ENCODE measurements at places on chromosomes 2 and 18. TPM values are rescaled to one million over a fixed set of nuclear protein-coding genes. Genes with fewer than 3 reads are reported as not detected.

The RIT2 gene
- 0.16 TPM for polyA plus RNA-seq

The PLEK gene
- 35.3 TPM for polyA plus RNA-seq

The NTSR2 gene
- polyA plus RNA-seq: 0.07 TPM

The CYRIA gene
- 7.2 TPM for polyA plus RNA-seq

The GPR45 gene
- 0.02 TPM for polyA plus RNA-seq

The DSG3 gene
- polyA plus RNA-seq: 42.1 TPM

The NOSTRIN gene
- 8.1 TPM for polyA plus RNA-seq

The TTR gene
- polyA plus RNA-seq: 8.8 TPM

The NT5DC4 gene
- 0.25 TPM for polyA plus RNA-seq

The AMER3 gene
- 0.02 TPM for polyA plus RNA-seq

The ELAC1 gene
- polyA plus RNA-seq: 11.7 TPM

The MC5R gene
- 0.27 TPM for polyA plus RNA-seq

The WDPCP gene
- 5.5 TPM for polyA plus RNA-seq

The ZNF804A gene
- polyA plus RNA-seq: 0.05 TPM

The PDCD1 gene
- 12.7 TPM for polyA plus RNA-seq

The HOXD1 gene
- polyA plus RNA-seq: 0.52 TPM

The PPP1R1C gene
- polyA plus RNA-seq: 9.0 TPM

The HRH4 gene
- polyA plus RNA-seq: 0.05 TPM

The EGR4 gene
- polyA plus RNA-seq: 0.14 TPM

The CRYGC gene
- not detected for polyA plus RNA-seq

The FSHR gene
- not detected for polyA plus RNA-seq

The LOXHD1 gene
- polyA plus RNA-seq: 0.09 TPM

The SLC19A3 gene
- polyA plus RNA-seq: 0.78 TPM

The RAB6C gene
- polyA plus RNA-seq: 0.05 TPM

The SIGLEC15 gene
- polyA plus RNA-seq: 1.1 TPM

The NYAP2 gene
- 0.02 TPM for polyA plus RNA-seq

The TRAK2 gene
- 13.8 TPM for polyA plus RNA-seq

The FARSB gene
- 15.9 TPM for polyA plus RNA-seq

The DCC gene
- polyA plus RNA-seq: 0.68 TPM

The TUBA3E gene
- polyA plus RNA-seq: 0.82 TPM

The MYCN gene
- 1.8 TPM for polyA plus RNA-seq

The IL1F10 gene
- polyA plus RNA-seq: 1.1 TPM

The TPO gene
- 2.0 TPM for polyA plus RNA-seq

The IL36A gene
- 0.30 TPM for polyA plus RNA-seq

The GKN2 gene
- 0.75 TPM for polyA plus RNA-seq

The LYPD6 gene
- polyA plus RNA-seq: 0.23 TPM

The REEP1 gene
- 1.3 TPM for polyA plus RNA-seq

The RAX gene
- 0.05 TPM for polyA plus RNA-seq

The ACTG2 gene
- polyA plus RNA-seq: 45.1 TPM

The GAD1 gene
- polyA plus RNA-seq: 4.2 TPM

The CD8B2 gene
- polyA plus RNA-seq: 6.3 TPM

The C2orf69 gene
- 10.0 TPM for polyA plus RNA-seq

The TCF23 gene
- polyA plus RNA-seq: 0.05 TPM

The NETO1 gene
- polyA plus RNA-seq: 2.1 TPM

The GNLY gene
- 7.0 TPM for polyA plus RNA-seq

The AFG3L2 gene
- polyA plus RNA-seq: 26.9 TPM

The IL1R2 gene
- 67.3 TPM for polyA plus RNA-seq

The ABCG8 gene
- polyA plus RNA-seq: 0.05 TPM

The SERPINB12 gene
- 4.0 TPM for polyA plus RNA-seq

The SERPINB3 gene
- 47.5 TPM for polyA plus RNA-seq
